ENCODE measurements at places on chromosomes 3 and 15.

GRCh38 chr3:175015056-175015635 is 156.0 kb downstream of the NAALADL2 start:
- no peaks in the 10 kb centered on the region for H3K27me3 ChIP-seq
- DNase-seq = no peak
- H3K36me3 ChIP-seq = no peaks in the 10 kb centered on the region
- no peak overlapping the region for H3K4me3 ChIP-seq
- no peak overlapping the region for H3K27ac ChIP-seq
- H3K4me1 ChIP-seq = no peaks in the 10 kb centered on the region

DNA sequence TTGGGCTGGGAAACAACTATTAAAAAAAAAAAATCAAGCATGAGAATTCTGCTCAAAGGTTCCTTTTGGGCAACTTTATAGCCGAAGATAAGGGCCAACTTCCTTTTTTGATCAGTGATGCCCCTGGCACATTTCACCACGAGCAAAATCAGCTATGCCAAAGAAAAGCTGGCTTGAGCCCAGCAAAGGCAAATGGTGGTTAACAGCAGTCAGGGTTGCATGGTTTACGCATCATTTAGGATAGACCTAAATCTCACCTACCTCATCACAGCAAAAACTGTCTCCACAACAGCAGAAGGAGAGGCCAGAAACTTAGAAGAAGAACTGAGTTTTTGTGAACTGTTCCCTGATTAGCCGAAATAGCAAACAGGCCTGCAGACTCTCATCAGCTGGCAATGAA is 220.1 kb upstream of the CDIN1 start:
- H3K27ac ChIP-seq = no peak overlapping the region
- H3K36me3 ChIP-seq = no peaks in the 10 kb centered on the region
- H3K4me3 ChIP-seq = no peak overlapping the region
- no peaks in the 10 kb centered on the region for H3K4me1 ChIP-seq

- no peak overlapping the region for H3K4me3 ChIP-seq
- peaks cover 18% of the 10 kb centered on the region for H3K36me3 ChIP-seq
- no peaks in the 10 kb centered on the region for H3K27me3 ChIP-seq
- H3K4me1 ChIP-seq = no peaks in the 10 kb centered on the region
- DNase-seq = no peak
These were observed 73.4 kb downstream of the ULK4 start for GRCh38 chr3:41888368-41889076.

DNA sequence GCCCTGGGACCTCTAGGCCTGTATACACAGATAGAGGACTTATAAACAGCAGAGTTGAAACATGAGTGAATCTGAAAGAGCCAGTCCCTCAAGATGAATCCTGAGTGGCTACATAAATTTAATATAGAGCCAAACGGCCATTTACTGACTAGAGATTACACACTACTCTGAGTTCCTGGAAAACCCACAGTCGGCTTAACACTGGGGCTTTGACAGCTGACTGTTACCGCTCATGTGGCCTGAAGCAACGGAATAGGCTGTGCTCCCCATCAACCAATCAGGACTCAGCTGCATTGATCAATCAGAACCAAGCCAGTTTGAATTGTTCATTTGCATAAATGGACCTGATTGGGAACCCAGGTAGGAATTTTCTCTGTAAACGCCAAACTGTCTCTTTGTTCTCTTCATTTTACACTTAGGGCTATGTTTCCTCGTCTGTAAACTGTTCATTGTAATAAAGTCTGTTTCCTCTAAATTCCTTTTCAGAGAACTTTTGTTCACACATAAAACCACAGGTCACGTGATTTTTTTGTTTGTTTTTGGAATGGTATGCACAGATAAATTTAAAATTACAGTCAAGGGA is 40.5 kb downstream of the CCNL1 start:
- no peaks in the 10 kb centered on the region for H3K27me3 ChIP-seq
- H3K36me3 ChIP-seq = peaks cover 13% of the 10 kb centered on the region
- peak overlapping the region; percentile 68 for H3K27ac ChIP-seq
- H3K4me1 ChIP-seq = peaks cover 28% of the 10 kb centered on the region
- DNase-seq = peak; percentile 88
- peak overlapping the region; percentile 4 for H3K4me3 ChIP-seq

DNA sequence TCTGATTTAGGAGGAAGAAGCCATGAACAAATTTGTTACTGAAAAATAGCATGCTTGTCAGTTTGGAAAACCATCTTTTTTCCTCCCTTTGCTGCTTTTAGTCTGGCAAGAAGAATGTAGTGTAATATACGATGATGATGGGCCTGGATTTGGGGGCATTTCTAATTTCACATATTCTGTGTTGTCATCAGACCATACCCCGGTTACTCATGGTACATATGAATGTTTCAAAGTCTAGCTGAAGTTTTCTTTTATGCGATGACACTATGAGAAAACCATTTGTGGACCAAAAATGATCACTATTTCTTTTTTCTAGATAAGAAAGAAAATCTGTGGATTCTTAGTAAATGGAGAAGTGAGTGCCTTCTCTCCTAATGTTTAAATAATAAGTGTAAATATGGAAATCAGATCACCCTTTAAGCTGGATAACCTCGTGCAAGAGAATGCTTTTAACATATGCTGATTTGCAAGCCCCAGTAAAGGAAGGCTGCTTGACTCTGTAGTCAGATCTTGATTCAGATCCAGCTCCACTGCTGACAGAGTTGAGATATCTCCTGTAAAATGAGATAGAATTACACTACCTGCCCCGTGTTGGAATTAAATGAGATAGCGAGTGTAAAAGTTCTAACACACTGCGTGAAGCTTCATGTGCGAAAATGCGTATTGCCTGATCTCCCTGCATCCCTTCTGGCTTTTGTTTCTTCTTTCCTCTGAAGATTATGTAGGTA is 3.0 kb downstream of the MEF2A start:
- DNase-seq = no peak
- H3K27me3 ChIP-seq = peaks cover 2% of the 10 kb centered on the region
- no peak overlapping the region for H3K27ac ChIP-seq
- no peak overlapping the region for H3K4me3 ChIP-seq
- H3K36me3 ChIP-seq = peaks cover 4% of the 10 kb centered on the region

- no peak within 1 kb of the TSS for H3K27ac ChIP-seq
- no peak for DNase-seq
- H3K4me3 ChIP-seq = peak within 1 kb of the TSS; percentile 16
- H3K36me3 ChIP-seq = no peaks in the 10 kb centered on the region
- H3K27me3 ChIP-seq = peaks cover 57% of the 10 kb centered on the region
These were observed at the start of gene MYO5C for GRCh38 chr15:52295421-52296001. Gene MYO5C, minus strand, starts transcription at chr15:52295804. Its CDS starts 168 bp downstream, at chr15:52295636.

DNA sequence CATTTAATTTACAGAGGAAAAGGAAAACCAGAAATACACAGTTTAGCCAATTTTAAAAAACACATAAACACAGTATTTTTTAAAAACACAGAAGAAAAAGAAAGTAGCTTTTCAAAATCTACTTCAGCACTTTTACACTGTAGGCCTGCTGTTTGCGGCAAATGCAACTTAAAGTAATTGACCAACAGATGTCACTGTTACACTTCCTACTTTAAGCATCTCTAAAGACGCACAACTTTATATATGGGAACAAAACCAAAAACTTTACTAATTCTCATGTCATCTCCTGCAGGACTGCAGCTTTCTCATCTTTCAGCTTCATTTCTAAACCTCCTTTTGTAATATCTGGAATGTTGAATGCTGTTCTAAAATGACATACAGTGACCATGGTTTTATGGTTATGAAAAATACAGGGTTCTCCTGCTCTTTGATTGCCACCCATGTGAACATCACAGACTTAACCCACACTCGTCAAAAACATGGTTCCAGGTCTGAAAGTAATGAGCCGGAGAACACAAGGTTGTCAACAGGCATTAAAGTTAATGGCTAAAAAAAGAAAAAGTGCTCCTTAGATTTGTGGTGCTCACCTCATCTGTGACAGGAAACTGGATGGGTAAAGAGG is 107.9 kb downstream of the FMN1 start:
- H3K36me3 ChIP-seq = no peaks in the 10 kb centered on the region
- no peak for DNase-seq
- no peaks in the 10 kb centered on the region for H3K4me1 ChIP-seq
- no peak overlapping the region for H3K4me3 ChIP-seq
- no peaks in the 10 kb centered on the region for H3K27me3 ChIP-seq
- no peak overlapping the region for H3K27ac ChIP-seq

GRCh38 chr3:122123850-122124249 is 59.6 kb upstream of the CASR start:
- peaks cover 35% of the 10 kb centered on the region for H3K36me3 ChIP-seq
- H3K4me3 ChIP-seq = no peak overlapping the region
- H3K27ac ChIP-seq = no peak overlapping the region
- H3K4me1 ChIP-seq = no peaks in the 10 kb centered on the region
- peaks cover 29% of the 10 kb centered on the region for H3K27me3 ChIP-seq

- peaks cover 1% of the 10 kb centered on the region for H3K36me3 ChIP-seq
- H3K4me3 ChIP-seq = peak overlapping the region; percentile 28
- H3K4me1 ChIP-seq = peaks cover 27% of the 10 kb centered on the region
- H3K27me3 ChIP-seq = no peaks in the 10 kb centered on the region
- no peak for DNase-seq
These were observed 110.8 kb downstream of the BBX start for GRCh38 chr3:107633327-107634098.

DNA sequence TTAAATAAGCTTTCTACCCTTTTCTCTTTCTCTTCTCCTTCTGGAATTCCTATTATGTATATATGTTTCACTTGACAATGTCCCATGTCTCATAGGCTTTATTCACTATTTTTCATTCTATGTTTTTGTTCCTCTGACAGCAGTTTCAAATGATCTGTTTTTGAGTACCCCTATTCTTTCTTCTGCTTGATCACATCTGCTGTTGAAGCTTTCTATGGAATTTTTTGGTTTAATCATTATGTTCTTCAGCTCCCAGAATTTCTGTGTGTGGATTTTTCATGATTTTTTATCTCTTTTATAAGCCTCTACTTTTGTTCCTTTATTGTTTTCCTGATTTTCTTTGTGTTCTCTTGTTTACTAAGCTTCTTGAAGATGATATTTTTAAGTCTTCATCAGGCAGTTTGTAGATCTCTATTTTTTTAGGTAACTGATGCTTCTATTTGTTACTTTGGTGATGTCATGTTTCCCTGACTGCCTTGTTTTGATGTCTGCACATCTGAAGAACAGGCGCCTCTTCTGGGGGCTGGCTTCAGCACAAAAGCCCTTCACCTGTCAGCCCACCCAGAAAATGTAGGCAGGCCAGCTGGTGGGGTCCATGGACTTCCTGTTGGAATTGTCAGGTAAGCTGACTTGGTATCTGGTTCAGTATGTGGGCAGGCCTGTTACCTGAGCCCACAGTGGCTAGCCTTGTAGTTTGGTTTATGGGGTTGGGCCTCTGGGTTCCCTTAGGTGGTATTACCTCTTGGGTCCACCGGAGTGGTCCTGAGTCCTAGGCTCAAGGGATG is 15.8 kb downstream of the FAM227B start:
- H3K4me1 ChIP-seq = no peaks in the 10 kb centered on the region
- peaks cover 2% of the 10 kb centered on the region for H3K27me3 ChIP-seq
- H3K36me3 ChIP-seq = peaks cover 11% of the 10 kb centered on the region
- H3K27ac ChIP-seq = no peak overlapping the region
- DNase-seq = no peak
- no peak overlapping the region for H3K4me3 ChIP-seq

DNA sequence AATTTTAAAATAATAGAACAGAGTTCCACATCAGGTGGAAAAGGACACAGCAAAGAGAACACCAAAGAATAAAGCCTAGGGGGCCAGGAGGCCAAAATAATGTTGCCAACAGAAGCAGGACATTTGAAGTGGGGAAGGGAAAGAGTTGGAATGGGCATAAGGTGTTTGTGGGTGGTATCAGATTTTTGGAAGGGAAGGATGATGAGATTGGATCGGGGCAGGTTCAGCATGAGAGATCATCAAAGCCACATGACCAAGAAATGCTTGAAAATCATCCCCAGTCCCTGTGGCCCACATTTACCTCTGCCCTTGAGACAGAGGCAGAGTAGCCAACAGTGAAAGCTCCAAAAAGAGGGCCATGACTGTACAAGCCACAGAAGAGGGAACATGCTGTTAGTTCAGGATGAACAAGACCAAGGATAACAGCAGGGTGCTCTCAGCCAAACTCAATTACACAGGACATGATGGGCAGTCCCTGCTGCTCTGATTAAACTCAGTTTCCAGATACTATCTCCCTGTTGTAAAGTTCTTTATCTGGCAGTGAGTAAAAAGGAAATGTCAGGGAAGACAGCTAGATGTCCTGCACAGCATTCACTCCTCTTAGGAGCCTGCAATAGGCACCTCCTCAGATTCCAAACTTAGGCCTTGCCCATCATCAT is 32.5 kb downstream of the RAB27A start:
- H3K4me1 ChIP-seq = peaks cover 74% of the 10 kb centered on the region
- H3K27ac ChIP-seq = peak overlapping the region; percentile 91
- peak overlapping the region; percentile 22 for H3K4me3 ChIP-seq
- no peak for DNase-seq

GRCh38 chr15:80152896-80153876 is at the start of gene FAH:
Gene FAH, plus strand, starts transcription at chr15:80152999. Its CDS starts 56 bp downstream, at chr15:80153055.
- peaks cover 3% of the 10 kb centered on the region for H3K27me3 ChIP-seq
- H3K36me3 ChIP-seq = peaks cover 11% of the 10 kb centered on the region
- H3K4me1 ChIP-seq = peaks cover 35% of the 10 kb centered on the region
- peak within 1 kb of the TSS; percentile 93 for H3K27ac ChIP-seq
- H3K4me3 ChIP-seq = peak within 1 kb of the TSS; percentile 87

DNA sequence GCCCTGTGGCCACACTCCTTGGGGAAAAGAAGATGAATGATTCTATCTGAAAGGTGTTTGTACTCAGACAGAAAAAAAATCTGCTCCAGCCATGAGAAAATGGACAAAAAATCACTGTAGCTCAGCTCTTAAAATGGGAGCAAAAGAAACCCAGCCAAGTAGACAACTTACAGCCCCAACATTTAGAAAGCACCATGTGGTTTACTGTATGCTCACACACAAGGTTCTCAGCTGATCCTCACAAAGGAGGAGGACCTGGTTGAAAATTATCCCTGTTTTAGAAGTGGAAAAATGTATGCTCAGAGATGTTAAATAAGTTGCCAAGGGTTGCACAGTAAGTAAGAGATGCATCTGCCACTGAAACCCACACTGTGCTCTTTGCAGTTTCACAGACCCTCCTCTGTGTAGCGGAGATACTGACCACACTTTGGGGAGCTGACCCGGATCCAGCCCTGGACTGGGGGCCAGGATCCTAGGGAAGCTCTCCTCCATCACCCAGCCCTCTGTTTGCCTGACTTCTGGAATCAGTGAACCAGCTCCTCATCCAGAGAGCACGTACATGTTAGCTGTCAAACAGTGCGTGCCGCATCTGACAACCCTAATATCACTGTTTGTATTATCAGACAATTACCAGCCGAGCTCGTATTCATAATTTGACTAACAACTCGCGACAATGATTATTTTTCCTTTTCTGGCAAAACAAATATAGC is 32.7 kb upstream of the TPRG1 start:
- H3K36me3 ChIP-seq = peaks cover 18% of the 10 kb centered on the region
- peaks cover 28% of the 10 kb centered on the region for H3K4me1 ChIP-seq
- H3K4me3 ChIP-seq = no peak overlapping the region
- no peak for DNase-seq

GRCh38 chr3:149917124-149917667 is 53.5 kb downstream of the PFN2 start:
- peaks cover 36% of the 10 kb centered on the region for H3K36me3 ChIP-seq
- H3K27ac ChIP-seq = no peak overlapping the region
- H3K27me3 ChIP-seq = no peaks in the 10 kb centered on the region
- H3K4me3 ChIP-seq = no peak overlapping the region
- no peak for DNase-seq

All from activated CD8-positive, alpha-beta memory T cell treated with anti-CD3 and anti-CD28 coated beads, Interleukin-2, amount 10 ng/mL, durations not matched to agents 7 days and 5 days (primary cell).